ENCODE measurements at places on chromosomes 12 and 14.

GRCh38 chr12:54201001-54201794 is 12.4 kb upstream of the SMUG1 start:
- DNase-seq = peak; percentile 90

GRCh38 chr12:3267690-3268089 is 190.5 kb downstream of the TSPAN9 start:
- no peak for DNase-seq

GRCh38 chr12:111784953-111785352 is 18.2 kb downstream of the ALDH2 start:
- no peak for DNase-seq

DNA sequence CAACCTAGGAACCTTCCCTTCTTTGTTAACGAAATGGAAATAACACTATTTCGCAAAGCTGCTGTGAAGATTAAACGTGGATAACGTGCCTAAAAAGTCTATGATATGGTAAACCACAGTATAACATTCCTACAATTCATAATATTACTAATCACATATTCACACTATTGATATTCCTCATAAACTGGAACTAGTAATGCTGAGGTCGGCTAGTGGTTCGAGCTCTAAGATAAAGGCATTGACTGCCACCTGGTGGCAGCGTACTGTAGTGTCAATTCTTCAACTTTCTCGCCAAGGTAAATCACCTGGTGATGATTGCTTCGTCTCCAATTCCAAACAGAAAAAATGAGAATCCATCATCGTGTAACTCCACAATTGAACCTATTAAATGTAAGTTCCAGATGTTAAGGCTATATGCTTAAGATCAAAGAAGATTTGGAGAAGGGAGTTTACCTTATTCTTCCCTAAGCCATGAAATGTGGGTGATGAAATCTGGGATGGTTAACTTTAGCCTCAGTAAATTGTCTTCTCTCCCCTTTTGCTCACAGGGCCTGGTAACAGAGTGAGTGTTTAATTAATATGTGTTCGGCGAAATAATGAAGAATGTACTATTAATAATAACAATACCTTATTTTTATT is 197.5 kb upstream of the TMEM132C start:
- peak; percentile 60 for DNase-seq

- no peak for DNase-seq
These were observed 27.9 kb downstream of the SYNE3 start for GRCh38 chr14:95488376-95489213.

GRCh38 chr14:57657487-57657886 is 163.8 kb upstream of the CCDC198 start:
- no peak for DNase-seq

DNA sequence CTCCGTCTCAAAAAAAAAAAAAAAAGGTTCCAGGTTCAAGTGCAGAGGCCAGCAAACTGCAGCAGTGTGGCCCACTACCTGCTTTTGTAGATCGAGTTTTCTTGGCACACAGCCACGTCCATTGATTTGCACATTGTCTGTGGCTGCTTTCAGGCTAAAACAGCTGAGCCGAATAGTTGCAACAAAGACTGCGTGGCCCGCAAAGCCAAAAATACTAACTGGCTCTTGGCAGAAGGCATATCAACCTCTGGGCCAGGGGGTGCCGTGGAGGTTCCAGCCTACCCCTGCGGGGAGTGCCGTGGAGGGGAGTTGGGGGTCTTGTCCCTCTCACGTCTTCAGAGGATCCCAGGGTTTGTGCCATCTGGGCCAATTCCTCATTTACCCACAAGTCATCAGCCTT is 170.1 kb downstream of the ADGRD1 start:
- DNase-seq = no peak

- DNase-seq = no peak
These were observed 250.2 kb downstream of the C12orf50 start for GRCh38 chr12:87779016-87779415.

DNA sequence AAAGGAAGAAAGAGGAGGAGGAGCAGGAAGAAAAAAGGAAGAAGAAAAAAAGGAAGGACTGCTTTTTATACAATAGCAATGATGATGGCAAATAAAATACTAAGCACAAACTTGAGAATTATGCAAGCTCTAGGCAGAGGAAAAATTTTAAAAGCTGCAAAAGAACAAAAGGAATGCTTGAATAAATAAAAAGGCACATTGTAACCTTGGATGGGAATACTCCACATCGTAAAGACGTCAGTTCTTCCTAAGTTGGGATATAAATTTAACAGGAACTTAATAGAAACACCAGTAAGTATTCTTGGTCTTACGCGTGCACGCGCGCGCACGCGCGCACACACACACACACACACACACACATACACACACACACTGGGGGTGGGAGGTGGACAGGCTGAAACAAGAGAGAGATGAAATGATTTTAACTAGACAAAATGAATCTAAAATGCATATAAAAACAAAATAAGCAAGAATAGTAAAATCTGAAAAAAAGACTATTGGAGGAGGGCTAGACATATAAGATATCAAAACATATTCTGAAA is 43.0 kb downstream of the SERPINA3 start:
- no peak for DNase-seq

- no peak for DNase-seq
These were observed 180.5 kb downstream of the PRKCH start for GRCh38 chr14:61501714-61502458.

DNA sequence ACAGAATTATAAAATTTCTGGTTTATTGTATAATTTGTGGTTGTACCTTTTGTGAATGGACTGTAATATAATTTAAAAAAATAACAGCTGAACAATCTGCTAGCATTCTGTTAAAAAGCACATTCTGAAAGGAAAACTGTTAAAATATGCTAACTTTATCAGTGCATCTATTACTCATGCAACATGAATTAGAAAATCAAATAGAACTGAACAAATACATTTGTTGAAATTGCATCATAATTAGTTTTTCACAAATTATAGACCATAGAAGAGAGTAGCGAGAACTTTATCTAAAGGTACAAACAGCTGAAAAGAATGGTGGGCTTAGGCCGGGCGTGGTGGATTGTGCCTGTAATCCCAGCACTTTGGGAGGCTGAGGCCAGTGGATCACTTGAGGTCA is 33.0 kb downstream of the PTPN21 start:
- DNase-seq = no peak

DNA sequence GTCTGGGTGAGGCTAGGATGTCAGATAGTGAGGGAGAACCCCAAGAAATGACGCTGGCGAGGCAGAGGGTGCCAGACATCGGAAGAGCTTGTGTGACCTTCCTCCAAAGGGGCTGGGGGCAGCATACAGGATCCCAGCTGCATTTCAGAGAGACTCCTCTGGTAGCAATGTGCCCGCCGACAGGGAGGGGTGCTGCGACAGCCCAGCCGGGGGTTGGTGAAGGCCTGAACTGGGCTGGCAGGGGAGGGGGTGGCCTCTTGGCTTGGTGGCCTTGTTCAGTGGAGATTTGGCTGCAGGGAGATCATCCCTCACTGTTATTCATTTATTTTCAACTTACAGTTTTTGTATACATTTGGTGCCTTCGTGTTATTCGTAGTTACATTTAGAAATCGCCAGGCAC is 5.2 kb downstream of the TCHP start:
- no peak for DNase-seq

- peak; percentile 91 for DNase-seq
These were observed 17.3 kb upstream of the YY1 start for GRCh38 chr14:100221533-100222223.

DNA sequence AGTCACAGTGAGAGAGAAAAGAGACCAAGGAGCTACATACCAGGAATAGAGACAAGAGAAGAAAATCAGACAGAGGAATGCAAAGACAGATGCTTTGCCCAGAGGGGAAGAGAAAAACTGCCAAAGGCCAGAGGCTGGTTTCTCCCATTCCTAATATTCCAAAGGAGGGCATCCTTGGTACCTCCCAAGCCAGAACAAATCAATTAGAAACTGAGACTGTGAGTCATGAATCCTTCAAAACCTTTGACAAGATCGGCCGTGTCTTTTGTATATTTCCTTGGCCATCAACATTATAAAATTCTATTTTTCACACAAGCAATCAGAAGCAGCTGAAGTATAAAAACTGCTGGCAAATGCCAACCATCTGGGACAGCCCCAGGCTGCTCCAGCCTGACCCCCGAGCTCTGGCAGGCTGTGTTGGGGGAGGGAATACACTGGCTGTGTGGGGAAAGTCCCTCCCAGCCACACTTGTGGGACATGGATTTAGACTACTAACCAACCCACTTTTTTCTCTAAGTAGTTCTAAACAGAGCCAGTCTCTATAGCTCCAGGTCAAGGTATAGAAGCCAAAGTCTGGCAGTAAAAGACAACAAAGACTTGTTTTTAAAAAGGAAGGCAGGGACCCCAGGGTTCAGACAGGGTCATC is 13.7 kb downstream of the POMT2 start:
- no peak for DNase-seq

GRCh38 chr12:84585776-84586395 is 326.7 kb downstream of the SLC6A15 start:
- DNase-seq = no peak

GRCh38 chr12:2020511-2020910 is 16.3 kb upstream of the DCP1B start:
- DNase-seq = no peak

- DNase-seq = no peak
These were observed 108.8 kb downstream of the RBM19 start for GRCh38 chr12:113857371-113857770.

DNA sequence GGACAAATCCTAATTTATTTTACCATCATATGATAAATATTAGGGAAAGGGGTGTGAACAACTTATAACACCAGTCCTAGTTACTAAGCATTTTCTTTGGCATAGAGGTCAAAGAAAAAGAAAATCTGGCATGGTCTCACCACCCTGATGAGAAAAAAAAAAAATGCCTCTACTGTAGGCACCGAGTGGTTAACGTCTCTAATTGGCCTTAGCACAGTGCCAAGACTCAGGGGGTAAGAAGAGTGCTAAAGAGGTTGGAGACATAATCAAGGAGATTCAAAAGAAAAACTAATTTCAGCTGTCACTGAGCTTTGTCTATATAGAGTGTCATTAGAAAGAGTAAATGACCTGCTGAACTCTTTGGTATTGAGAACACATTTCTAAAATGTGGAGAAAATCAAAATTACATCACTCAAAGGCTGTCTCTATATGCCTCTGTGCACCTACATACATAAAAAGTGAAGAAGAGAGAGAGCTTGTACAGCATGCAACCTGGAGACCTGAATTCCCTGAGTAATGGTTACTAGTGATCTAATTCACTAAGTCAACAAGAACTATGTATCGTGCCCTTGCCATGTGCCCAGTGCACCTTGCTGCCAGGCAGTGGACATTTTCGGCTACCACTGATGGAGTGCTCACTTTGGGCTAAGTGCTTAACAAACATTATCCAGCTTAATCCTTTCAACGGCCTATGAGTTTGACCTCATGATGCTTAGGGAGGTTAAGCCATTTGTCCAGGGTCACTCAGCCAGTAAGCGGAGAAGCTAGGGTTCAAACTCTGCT is 113.8 kb upstream of the G2E3 start:
- DNase-seq = no peak

DNA sequence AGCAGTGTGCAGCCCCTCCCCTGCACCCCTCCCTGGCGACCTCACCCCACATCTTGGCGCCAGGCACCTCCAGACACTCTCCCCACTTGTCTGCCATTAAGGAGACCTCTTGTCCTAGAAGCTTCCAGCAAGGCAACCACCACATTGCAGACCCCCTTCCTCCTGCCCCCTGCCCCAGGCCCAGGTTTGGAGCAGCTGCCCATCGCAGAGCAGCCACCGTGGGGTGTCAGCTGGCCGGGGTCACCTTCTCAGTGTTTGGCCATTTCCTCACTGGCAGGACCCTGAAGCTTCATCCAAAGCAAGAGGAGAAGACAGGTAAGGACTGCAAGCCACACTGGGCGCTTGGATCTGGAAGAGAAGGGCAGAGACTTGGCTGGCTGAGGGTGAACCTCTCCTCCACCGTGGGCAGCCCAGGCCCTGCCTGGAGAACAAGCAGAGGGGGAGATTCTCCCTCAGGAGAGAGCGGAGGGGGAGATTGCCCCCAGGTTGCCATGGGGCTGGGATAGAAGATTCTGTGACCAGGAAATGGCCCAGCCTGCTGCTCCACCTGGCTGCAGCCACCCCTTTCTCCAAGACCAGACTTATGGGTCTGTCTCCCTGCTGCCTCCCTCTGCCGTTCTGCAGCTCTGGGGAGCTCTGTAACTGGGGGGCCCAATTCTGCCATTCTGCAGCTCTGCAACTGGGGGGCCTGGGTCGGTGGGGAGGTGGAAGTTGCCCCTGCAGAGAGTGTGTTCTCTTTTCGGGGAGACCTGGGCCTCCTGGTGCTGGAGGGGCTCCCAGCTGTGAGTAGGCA is 72.9 kb upstream of the C14orf180 start:
- no peak for DNase-seq

- DNase-seq = no peak
These were observed 2.9 kb downstream of the SERPINA10 start for GRCh38 chr14:94290197-94290596.

DNA sequence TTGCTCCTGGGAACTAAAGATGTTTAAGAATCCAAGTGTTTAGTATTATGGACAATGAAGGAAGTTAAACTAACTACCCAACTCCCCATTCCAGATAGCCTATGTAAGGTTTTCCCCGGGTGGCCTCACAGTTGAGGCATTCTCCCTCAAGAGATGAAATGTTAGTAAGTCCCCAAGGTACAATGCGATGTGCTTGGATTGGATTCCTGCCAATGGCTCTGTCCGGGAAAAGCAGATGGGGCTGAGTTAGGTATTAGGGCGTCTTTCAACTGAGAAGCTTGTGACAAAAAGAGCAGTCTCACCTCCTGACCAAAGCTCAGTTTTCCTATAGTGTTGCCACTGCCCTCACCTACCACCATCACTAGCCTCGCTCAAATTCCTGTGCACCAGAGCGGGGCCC is 64.8 kb upstream of the E2F7 start:
- DNase-seq = no peak

- DNase-seq = no peak
These were observed 947.4 kb downstream of the NRXN3 start for GRCh38 chr14:79117561-79117960.
